Activated T-cell treated with anti-CD3 and anti-CD28 coated beads, Interleukin-2, amount 50 U/mL, for 4 hours (primary cell): ENCODE measurements at places on chromosomes 11 and 22. TPM values are rescaled to one million over a fixed set of nuclear protein-coding genes. Genes with fewer than 3 reads are reported as not detected.

GRCh38 chr11:32043737-32044136 is 47.1 kb upstream of the RCN1 start:
- DNase-seq = no peak

The CREB3L1 gene
- total RNA-seq = 0.20 TPM

- DNase-seq = no peak
These were observed 1.9 kb upstream of the GCAT start for GRCh38 chr22:37805810-37806277.

DNA sequence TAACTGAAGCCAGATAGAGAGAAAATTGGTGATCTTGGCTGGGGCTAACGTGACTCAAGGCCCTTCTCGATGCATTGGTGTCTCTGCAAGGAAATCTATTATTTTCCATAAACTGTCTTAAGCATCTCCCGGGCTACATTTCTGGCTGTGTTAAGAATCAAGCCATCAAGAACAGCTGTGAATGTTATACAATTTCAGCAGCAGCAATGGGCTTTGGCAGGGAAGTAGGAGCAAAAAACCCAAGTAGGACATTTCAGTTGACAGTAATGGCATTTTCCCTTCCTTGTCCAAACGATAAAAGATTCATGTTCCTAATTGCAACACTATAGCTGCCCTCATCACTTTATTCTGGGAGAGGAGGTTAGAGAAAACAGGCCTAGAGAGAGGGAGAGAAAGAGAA is 335.0 kb downstream of the CADM1 start:
- DNase-seq = no peak

- no peak for DNase-seq
These were observed 720.1 kb downstream of the DLG2 start for GRCh38 chr11:84906995-84907394.

- DNase-seq = no peak
These were observed 105.1 kb downstream of the GUCY1A2 start for GRCh38 chr11:106913141-106913540.
